ENCODE measurements at places on chromosomes 4 and X.

GRCh38 chr4:100042235-100042634 is 92.2 kb upstream of the H2AZ1 start:
- no peak for DNase-seq

- DNase-seq = no peak
Observed at GRCh38 chr4:52069571-52069970, 18.5 kb downstream of the SPATA18 start.

GRCh38 chr4:140151699-140152012 is 2.3 kb downstream of the MAML3 start:
- no peak for DNase-seq

DNA sequence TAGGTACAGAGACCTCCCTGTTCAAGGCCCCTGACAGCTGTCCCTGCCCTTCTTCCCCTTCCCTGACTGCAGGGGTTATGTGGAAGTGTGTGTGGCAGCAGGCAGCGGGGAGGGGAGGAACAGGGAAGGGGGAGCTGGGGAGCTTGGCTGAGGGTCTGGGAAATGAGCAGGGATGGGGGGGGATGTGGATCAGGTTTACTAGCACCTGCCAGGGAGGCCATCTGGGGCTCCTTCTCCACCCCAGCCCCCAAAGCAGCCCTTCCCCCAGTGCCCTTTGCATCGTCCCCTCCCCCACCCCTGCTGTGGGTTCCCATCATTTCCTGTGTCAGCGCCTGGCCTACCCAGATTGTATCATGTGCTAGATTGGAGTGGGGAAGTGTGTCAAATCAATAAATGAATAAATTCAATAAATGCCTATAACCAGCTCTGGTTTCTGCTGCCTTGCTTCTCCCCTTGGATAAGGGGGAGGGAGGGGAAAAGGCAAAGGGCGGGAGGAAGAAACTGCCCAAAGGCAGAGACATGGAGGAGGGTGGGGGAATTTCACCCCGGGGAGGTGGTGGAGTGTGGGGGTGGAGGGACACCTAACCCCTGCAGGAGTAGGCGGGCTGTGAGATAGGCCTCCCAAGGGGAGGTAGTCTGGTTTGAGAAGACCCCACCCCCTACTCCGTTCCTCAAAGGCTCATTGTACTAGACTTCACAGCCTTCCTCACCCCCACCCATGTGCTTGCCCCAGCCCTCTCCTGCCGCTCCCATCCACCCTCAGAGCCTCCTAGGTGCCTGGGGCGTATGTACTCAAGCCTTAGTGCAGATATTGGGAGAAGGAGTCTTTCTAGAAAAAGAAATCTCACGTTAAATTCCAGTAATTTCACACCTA is 3.2 kb downstream of the CXorf65 start:
- peak; percentile 41 for DNase-seq

DNA sequence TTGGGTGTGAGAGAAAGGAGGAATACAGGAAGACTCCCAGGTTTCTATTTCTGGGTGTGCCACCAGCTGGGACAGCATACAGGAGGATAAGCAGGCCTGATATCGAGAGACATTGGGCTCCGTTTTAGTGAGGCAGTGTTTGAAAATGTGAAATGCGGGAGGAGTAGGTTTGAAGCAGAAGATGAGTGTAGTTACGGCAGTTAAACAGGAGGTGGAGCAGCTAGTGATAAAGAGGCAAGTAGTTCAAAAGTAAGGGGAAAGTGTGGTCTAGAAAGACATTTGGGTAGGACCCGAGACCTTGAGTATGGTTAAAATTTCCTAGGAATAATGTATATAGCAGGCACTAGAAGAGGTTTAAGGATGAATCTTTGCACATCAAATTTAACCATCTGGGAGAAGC is 42.4 kb downstream of the DCUN1D4 start:
- no peak for DNase-seq

DNA sequence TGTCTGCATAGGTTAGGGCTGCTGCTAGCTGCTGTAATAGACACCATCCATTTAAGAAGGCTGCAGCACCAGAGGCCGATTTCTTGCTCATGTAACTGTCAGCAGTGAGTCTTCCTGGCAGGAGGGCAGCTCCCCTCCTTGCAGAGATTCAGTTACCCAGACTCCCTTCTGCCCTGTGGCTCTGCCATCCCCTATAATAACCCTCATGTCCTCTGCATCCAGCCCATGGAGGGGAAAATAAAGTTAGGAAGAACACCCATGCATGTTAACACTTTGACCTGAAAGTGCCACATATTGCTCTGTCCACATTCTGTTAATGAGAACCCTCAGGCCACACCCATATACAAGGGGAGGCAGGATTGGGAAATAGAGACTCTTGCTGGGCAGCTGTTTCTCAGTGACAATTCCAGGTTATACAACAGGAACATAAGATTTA is 5.4 kb downstream of the STBD1 start:
- DNase-seq = no peak

DNA sequence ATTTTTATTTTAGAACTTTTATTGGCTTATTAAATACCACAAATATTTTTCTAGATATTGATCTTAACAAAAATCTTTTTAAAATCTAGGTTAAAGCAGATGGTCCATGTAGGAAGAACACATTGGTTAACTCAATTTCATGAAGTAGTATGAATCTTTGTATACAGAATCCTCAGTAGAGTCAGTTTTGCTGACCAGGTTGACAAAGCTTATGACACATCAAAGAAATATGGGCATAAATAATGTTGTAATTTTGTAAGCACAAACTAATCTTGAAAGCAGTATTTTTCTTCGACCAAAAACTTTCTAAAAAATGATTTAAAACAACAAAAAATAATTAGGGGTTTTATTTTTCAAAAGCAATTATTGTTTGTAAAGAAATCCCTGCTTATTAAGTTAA is 479.3 kb upstream of the PCDH10 start:
- DNase-seq = no peak

DNA sequence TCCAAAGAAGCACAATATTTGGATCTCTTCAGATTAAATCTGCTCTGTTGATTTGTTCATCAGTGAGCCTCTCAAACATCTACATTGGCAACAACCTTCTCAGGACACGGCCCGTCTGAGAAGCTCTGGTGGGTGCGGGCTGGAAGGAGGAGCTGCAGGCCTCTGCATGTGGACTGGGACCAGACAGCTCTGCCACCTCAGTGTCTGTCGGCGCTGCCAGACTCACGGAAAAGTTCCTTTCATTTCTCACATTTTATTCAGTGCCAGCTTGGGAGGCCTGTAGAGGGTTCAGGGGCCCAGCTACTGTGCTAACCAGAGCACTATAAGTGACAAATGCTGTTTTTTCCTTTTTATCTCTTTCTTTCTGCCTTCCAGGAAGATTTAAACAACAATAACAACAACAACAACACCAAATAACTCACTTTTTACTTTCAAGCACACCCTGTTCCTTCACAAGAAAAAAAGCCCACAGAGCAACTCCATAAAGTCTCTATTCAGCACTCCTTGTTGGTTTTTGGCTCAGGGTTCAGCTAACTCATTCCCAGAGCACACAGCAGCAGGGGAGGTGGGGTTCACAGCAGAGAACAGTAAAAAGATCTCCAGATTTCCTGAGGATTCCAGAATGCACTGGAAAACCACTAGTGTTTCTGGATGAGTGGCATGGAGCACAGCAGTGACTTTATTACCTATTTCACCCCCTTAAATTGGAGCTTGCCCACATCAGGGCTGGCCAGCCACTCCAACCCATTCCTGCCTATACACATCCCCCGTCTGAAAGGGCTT is 23.2 kb upstream of the HOPX start:
- DNase-seq = no peak

- no peak for DNase-seq
Observed at GRCh38 chr4:82748810-82749470, 49.7 kb downstream of the SCD5 start.

DNA sequence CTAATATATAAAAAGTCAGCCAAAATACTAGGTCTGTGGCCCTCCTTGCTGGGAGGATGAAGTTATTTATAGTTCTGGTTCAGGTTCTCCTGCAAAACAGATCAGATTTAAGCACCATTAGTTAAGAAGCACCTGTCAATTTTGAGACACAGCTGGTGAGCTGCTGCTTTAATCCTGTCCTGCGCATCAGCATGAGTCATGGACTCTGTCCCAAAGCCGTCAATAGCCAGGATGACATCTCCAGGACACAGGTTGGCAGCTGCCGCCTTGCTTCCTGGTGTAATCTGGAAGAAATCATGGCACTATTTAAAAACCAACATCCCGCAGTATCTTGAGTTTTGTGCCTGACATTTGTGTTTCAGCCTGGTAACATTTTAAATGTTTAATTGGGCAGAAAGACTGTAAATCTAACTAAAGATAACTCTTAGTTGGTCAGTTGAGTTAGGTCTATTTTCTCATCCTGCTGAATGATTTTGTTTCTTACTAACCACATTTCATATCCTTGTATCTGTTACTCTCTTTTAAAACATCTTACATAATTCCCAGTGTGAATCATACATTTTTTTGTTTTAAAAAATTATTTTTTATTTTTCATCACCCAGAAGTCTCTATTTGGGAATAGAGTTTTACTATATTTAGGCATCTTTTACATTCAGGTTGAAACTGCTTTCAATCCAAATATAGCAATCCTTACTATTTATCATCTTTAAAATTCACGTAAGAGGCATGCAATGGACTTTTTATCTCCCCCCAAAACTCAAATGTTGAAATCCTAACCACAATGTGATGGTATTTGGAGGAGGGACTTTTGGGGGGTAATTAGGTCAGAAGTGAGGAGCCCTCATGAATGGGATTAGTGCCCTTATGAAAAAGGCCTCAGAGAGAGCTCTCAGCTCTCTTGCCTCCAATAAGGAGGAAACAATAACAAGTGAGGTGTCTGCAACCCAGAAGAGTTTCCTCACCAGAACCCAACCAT is 10.1 kb downstream of the PDLIM3 start:
- DNase-seq = no peak

DNA sequence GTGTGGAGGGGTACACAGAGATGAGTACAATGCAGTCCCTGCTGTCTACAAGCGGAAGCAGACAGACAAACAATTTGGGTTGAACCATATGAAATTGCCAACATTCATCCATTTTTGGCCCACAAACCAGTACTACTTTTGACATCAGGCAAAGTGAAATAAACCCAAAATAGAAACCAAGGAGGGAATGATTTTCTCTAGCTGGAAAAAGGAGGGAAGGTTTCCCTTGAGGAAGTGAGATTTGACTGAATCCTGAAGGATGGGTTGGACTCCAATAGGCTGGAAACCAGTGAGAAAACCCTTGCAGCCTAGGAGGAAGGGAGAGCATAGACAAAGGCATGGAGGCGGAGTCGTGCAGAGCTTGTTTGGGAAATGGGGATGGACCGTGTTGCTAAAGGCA is 63.5 kb upstream of the PJA1 start:
- DNase-seq = no peak

DNA sequence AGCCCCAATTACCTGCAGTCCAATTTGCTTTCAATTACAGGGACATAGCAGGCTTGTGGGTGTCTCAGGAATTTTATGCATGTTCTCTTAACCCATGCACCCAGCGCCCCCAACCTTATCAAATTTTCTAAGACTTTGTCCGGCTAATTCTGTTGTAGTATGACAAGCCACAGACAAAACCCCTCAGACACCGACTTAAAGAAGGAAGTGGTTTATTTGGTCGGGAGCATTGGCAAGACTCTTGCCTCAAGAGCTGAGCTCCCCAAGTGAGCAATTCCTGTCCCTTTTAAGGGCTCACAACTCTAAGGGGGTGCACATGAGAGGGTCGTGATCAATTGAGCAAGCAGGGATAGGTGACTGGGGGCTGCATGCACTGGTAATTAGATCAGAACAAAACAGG is 28.7 kb upstream of the IL9R start:
- DNase-seq = no peak

GRCh38 chr4:113607998-113608397 is 153.5 kb downstream of the CAMK2D start:
- no peak for DNase-seq

DNA sequence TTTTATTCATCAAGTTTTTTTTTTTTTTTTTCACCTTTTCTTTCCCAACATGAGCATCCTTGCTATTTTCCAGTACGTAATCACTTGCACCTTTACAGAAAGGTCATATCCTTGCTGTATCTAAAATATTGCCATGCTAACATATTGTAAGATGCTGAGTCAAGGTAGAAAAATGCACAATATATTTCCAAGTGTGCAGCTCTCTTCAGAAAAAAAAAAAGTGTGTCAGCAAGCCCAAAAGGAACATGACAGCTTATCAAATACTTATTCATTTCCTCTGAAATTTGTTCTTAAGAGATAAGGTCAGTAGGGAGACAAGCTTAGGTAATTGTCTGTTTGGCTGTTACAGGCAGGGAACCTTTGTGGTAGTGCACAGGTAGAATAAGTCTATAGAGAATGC is 27.0 kb downstream of the SH2D1A start:
- no peak for DNase-seq

- DNase-seq = no peak
Observed at GRCh38 chr4:72376901-72377300, 192.1 kb downstream of the ADAMTS3 start.

DNA sequence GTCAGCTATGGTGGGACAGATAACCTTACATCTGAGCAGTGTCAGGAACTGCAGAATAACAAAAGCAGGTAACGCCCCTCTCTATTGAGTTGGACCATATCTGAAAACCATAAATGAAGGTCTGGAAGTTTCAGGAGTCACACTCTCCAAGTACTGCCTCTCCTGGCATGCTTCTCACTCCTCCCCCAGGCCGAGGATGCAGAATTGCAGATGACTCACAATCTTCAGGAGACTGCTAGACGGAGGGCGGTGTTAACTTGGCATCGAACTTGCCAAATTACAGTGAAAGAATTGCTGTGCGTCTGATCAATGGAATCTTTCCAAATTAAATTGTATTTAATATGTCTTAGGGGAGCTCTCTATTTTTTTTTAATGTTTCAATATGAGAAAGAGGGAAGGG is 67.1 kb upstream of the TRIM2 start:
- no peak for DNase-seq

DNA sequence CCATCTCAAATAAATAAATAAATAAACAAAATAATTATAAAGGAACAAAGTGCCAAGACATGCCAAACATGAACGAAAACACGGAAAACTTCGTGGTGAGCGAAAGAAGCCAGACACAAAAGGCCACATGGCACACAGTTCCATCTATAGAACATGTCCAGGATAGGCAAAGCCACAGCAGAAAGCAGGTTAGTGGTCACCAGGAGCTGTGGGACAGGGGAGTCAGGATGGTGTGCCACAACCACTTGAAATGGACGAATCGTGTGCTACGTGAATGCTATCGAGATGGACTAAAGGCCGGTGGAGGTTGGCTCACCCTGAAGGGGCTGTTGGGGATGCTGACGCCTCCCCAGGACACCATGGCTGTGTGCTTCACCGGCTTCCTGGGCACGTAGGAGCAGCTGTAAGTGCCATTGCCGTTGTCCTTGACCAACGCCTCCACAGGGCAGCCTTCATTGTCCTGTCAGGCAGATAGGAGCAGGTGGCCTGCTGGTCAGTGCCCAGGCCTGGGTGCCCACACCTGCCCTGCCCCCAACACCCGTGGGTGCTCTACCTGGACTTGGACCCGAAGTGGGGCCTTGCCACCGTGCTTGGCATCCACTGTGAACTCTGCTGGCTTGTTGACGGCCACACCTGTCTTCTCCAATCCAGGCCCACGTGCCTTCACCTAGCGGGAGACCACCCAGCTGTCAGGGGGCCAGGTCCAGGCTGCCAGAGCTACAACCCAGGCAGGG is 10.6 kb downstream of the FLNA start:
- no peak for DNase-seq

All from activated T-helper 9 cell treated with anti-CD3 and anti-CD28 coated beads, Interleukin-2, amount 50 U/mL, for 16 hours (primary cell).